ENCODE measurements at places on chromosomes 5 and 9.

DNA sequence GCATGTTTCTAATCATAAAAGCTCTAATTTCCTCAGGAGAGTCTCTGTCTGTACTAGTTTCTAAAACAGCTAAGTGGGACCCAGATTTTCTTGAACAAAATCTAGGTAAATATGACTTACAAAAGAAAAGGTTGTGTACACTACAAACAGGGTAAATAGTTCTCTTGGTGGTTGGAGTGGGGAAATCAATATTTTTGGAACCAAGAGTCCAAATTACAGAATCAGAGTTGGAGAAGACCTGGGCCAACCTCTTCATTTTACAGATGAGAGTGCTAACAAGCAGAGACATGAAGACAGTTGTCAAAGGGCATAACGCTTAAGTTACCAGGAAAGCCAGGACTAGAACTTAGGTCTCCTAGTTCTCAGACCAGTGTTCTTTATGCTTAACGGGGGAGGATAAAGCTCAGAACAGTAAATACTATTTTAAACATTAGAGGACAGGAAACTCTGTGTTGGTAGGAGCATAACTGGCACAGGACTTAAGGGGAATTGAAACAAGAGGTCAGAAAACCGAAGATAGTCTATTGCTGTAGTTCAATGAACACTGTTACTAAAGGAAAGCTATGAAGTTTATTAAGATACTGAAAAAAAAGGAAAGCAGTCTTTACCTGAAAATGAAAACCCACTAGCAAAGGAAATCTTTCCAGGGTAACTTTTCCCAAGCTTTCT, 9.3 kb upstream of the GOLGA1 start:
- no peak for DNase-seq

DNA sequence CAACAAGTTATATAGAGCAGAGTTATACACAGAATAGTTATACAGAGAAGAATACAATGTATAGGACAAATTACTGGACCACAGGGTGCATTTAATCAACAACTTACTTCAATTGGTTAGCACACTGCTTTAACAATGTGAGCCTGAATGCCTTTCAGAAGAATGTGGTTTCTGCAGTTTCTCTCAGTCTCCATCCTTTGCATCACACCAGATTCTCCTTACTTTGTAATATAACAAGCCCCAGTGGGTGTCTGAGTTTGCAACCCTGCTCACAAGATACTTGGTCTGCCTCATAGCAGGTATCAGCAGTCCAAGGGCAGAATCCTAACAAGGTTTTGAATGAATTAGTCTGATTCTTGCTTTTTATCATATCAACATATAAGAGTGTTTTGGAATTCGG, 114.6 kb downstream of the GABRB2 start:
- DNase-seq, result no peak

DNA sequence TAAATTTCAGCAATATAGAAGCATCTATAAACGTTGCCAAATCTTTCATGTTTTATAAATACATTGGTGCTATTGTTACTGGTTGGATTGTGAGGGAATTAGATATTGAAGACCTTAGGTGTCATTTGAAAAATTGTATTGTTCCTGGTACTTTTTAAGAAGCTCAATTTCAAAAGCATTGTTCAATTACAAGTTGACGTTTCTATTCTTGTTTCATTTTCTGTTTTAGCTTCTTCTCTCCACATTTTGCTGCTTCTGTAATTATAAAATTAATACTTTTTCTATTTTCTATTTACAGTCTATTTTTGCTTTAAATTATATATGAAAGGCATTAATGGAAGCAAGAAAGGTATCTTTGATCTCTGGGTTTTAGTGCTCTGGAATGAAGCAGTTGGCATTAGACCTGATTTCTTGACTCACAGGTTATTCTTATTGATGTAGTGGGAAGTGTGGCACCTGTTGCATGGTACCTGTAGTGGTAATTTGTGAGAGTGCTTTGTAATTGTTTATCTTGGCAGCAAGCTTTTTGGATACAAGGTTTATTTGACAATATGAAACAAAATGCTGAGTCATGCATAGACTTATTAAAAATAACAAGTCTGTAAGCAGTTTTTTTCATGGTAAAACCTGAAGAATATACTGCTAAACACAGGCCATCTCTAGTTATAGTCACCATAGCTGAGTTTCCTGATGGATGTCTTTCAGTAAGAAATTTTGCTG, 13.2 kb downstream of the MACIR start:
- DNase-seq, result no peak

DNA sequence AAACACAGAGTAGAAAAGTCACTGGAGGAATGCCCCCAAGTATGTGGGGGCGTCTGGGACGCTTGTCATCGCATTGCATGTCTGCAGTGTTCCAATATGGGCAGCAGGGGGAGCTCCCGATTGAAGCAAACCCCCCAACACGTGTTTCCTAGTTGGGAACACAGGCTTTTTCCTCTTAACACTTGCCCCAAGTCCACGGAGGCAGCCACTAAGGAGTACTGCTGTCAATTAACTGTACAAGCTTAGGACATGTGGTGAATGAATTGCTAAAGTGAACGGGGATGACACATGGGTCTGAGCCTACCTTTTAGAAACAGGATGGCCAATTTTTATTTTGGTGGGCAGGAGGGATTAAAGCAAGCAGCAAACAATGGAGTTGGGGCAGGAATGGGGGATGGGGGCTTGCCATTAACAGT, 2.2 kb downstream of the GABRB2 start:
- DNase-seq, result no peak

GRCh38 chr5:6885581-6885980, 172.3 kb downstream of the TENT4A start:
- DNase-seq, result no peak

Measured in stimulated activated naive CD4-positive, alpha-beta T cell (primary cell).